Hepatocyte (in vitro differentiated cells): ENCODE measurements at places on chromosomes 7 and 10. TPM values are rescaled to one million over a fixed set of nuclear protein-coding genes. Genes with fewer than 3 reads are reported as not detected.
A peak's percentile ranks its signal among the peaks of the same experiment; 100 is the strongest.

DNA sequence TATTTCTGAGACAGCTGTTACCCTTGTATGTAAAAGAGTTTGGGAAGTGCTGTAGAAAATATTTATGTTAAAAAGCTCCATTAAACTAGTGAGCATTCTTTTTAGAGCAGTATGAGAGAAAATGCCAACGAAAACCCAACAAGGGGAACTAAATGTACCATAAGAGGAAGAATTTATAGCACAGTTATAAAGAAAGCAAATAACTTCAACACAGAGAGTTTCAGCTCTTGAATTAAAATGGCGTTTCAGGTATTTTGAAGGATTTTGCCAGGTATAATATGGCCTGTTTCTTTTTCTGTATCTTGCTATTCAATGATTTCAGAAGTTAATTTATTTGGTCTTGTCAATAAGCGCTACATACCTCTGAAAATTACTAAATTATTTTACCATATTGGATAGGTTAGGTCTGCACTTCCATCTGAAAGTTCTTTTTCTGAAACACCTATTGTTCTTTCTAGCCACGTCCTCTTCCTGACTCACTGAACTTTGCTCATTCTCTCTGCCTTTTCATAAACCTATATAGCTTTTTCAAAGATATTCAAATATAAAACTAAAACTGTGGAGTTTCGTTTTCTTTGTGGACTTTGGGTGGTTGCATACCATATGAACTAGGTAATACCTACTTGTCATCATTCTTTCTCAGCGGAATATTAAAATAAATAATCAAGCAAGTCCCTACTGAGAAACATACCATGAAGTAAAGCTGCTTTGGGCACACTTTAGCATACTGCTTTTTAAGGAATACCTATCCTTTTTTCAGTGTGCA is 136.1 kb downstream of the SEMA3A start:
- no peaks in the 10 kb centered on the region for H3K27me3 ChIP-seq
- DNase-seq: no peak
- peak overlapping the region; percentile 78 for H3K27ac ChIP-seq
- no peak overlapping the region for H3K4me3 ChIP-seq
- peaks cover 4% of the 10 kb centered on the region for H3K36me3 ChIP-seq

GRCh38 chr7:50156706-50157105 is 63.7 kb upstream of the ZPBP start:
- H3K36me3 ChIP-seq: no peaks in the 10 kb centered on the region
- no peaks in the 10 kb centered on the region for H3K27me3 ChIP-seq
- DNase-seq: no peak
- no peak overlapping the region for H3K27ac ChIP-seq
- no peaks in the 10 kb centered on the region for H3K4me1 ChIP-seq

- H3K4me3 ChIP-seq: no peak overlapping the region
- H3K27ac ChIP-seq: no peak overlapping the region
- no peaks in the 10 kb centered on the region for H3K36me3 ChIP-seq
These were observed 11.1 kb downstream of the CAMK1D start for GRCh38 chr10:12360461-12360860.

DNA sequence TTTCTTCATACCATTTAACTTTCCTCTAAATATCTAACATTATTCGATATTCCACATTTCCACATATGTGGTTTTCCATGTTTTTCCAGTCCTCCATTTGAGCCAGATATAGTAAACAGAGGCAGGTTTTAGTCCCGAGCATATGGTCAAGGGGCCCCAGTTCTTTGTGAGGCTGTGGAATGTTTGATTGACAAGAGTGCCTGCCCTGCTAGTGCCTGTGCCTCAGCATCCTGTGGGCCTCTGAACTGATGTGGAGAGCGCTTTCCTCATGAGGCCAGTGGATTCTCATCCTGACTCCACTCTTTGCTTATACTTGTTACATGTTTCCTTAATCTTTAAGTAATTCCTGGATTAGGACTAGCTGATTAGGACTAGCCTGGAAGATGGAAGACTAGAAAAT is 58.8 kb downstream of the POM121L12 start:
- no peak for DNase-seq
- no peaks in the 10 kb centered on the region for H3K4me1 ChIP-seq
- H3K36me3 ChIP-seq: no peaks in the 10 kb centered on the region
- no peaks in the 10 kb centered on the region for H3K27me3 ChIP-seq
- no peak overlapping the region for H3K4me3 ChIP-seq

GRCh38 chr10:60767424-60767823 is 10.9 kb upstream of the CDK1 start:
- H3K36me3 ChIP-seq: no peaks in the 10 kb centered on the region
- no peaks in the 10 kb centered on the region for H3K27me3 ChIP-seq
- H3K27ac ChIP-seq: no peak overlapping the region
- DNase-seq: no peak
- H3K4me3 ChIP-seq: no peak overlapping the region

DNA sequence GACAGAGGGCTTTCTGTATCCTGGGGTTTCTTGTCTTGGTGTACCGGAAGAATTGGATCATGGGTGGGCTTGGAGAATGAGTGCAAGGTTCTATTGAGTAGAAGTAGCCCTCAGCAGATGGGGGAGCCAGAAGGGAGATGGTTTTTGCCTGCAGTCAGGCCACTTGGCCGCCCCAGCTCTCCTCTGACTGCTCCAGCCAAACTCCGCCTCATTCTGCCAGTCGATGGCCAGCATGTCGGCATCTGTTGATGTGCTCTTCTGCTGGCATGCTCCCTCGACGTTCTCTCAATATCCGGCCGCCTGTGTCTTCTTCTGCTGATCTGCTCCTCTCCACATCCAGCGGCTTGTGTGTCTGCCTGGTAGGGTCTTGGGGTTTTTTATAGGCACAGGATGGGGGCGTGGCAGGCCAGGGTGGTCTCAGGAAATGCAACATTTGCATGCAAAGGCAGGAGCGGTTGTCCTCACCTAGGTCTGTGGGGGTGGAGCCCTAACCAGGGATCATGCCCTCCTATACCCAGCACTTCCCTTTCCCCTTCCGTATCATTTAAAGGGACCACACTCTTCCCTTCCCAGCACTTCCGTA is 40.2 kb upstream of the TNS3 start:
- peak overlapping the region; percentile 88 for H3K27ac ChIP-seq
- H3K4me3 ChIP-seq: no peak overlapping the region
- H3K27me3 ChIP-seq: no peaks in the 10 kb centered on the region
- peaks cover 28% of the 10 kb centered on the region for H3K4me1 ChIP-seq
- H3K36me3 ChIP-seq: no peaks in the 10 kb centered on the region

- peak overlapping the region; percentile 98 for H3K27ac ChIP-seq
- no peaks in the 10 kb centered on the region for H3K4me1 ChIP-seq
- DNase-seq: peak; percentile 87
- no peaks in the 10 kb centered on the region for H3K27me3 ChIP-seq
- H3K4me3 ChIP-seq: peak overlapping the region; percentile 81
These were observed 1.8 kb downstream of the KLLN start for GRCh38 chr10:87861566-87861952.

- H3K27me3 ChIP-seq: no peaks in the 10 kb centered on the region
- H3K27ac ChIP-seq: peak overlapping the region; percentile 80
- no peak overlapping the region for H3K4me3 ChIP-seq
These were observed 22.4 kb upstream of the LRRC17 start for GRCh38 chr7:102890292-102890970.

- no peak for DNase-seq
- no peak overlapping the region for H3K27ac ChIP-seq
- H3K4me3 ChIP-seq: no peak overlapping the region
- no peaks in the 10 kb centered on the region for H3K27me3 ChIP-seq
- peaks cover 12% of the 10 kb centered on the region for H3K4me1 ChIP-seq
These were observed 331.4 kb upstream of the SHH start for GRCh38 chr7:156143683-156144082.

DNA sequence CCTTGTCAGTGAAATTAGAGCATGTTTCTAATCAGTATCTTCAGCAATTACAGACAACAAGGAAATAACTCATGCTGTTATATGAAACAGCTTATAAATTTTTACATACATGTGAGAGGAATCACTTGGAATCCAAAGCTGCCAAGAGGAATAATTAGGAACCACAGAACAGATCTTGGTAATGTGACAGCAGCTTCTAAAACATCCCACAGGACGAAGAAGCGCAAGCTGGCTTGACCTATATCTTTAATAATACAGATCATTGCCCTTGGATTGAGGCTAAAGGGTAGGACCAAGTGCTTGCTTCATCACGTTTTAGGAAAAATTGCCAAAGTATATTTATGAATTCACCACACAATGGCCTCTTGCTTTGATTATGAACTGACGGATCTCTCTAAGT is 869.8 kb downstream of the LRMDA start:
- H3K4me3 ChIP-seq: no peak overlapping the region
- no peak for DNase-seq
- no peak overlapping the region for H3K27ac ChIP-seq
- H3K27me3 ChIP-seq: no peaks in the 10 kb centered on the region
- no peaks in the 10 kb centered on the region for H3K36me3 ChIP-seq

DNA sequence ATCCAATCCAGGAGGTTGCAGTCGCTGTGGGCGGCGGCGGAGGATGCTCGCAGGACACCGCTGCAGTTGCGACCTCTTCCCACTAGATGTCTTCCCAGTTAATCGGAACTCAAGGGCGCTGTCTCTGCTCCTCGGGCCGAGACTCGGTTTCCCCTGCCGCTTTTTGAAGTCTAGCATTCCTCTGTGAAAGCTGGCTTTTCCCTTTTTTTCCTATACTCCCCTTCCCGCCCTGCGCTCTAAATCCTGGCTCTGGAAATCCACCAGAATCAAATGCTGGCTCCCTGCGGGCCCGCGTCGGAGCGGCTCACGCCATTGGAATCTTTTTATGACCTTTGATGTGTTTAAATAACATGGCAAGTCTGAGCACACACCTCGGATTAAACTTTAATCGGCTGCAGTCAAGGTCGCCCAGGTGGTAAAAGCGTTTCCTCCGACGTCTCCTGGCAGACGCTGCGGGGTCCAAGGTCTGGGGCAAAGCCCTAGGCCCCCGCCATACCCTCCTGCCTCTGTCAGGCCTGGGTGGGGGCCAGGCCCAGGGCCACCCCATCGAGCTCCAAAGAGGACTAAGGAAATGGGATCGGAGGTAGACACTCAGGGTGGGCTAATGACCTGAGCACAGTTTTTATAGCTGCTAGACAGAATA is 10.7 kb upstream of the HOXA13 start:
- H3K27ac ChIP-seq: peak overlapping the region; percentile 55
- DNase-seq: peak; percentile 82
- H3K4me3 ChIP-seq: no peak overlapping the region
- H3K4me1 ChIP-seq: peaks cover 34% of the 10 kb centered on the region

DNA sequence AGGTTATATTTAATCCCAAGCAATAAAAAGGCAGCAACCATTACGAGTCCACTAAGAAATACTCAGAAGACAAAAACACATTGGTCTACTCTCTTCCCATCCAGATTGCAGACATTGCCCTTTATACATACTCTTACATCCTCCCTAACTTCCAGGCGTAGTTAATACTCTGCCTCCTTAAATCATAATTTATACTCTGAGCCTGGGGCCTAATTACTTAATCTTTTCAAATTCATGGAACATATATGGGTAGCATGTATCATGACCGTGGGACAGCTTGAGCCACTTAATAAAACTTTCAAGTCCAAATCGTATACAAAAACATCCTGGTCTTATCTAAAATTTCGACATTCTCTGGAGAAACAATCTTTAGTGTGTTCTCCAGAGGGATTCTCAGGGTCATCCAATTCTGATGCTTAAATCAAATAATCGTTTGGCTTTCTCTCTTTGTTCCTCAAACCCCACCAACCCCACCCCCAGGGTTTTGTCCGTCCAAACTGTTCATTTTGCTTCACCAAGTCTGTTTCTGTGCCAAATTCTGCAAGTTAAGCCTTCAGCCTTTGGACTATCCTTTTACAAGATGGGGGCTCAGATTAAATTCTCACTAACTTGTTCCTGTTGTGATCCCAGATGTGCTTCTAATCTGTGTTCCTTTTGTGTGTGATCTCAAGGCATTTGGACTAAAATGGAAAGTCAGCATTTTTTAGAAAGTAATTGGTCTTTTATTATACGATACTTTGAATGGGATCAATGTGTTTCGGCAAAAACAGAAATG is 86.4 kb downstream of the ADAM12 start:
- no peaks in the 10 kb centered on the region for H3K4me1 ChIP-seq
- H3K27ac ChIP-seq: peak overlapping the region; percentile 17
- H3K36me3 ChIP-seq: no peaks in the 10 kb centered on the region
- no peak overlapping the region for H3K4me3 ChIP-seq
- no peak for DNase-seq

DNA sequence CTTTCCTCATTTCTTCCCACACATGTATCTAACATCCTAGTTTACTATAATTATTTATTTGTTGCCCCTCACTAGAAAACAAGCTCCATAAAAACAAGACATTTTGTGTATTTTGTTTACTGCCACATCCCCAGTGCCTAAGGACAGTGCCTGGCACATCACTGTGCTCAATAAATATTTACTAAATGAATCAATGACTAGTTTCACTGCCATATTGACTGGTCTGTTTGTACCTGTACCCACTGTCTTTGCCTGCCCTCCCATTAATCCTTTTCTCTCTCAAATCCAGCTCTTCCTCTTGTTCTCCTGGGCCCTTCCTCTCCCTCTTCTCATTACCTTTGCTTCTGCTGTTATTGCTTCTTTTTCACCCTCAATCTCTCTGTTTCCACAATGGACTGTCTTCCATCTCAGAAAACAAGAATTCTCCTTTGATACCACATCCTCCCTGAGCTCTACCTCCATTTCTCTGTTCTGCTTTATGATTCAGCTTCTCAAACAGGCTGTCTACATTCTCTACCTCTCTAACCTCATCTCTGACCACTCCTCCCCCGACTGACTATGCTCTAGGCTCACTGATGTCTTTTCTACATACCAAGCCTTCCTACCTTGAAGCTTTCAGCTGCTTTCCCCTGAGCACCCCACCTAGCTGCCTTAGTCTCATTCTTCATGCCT is 8.3 kb upstream of the FAM133B start:
- H3K4me1 ChIP-seq: no peaks in the 10 kb centered on the region
- no peaks in the 10 kb centered on the region for H3K27me3 ChIP-seq
- H3K27ac ChIP-seq: no peak overlapping the region
- no peak overlapping the region for H3K4me3 ChIP-seq
- H3K36me3 ChIP-seq: no peaks in the 10 kb centered on the region
- DNase-seq: no peak

GRCh38 chr10:92567952-92568600 is 5.8 kb downstream of the IDE start:
- DNase-seq: peak; percentile 9
- H3K27ac ChIP-seq: no peak overlapping the region
- no peaks in the 10 kb centered on the region for H3K27me3 ChIP-seq
- H3K4me1 ChIP-seq: peaks cover 8% of the 10 kb centered on the region
- H3K4me3 ChIP-seq: no peak overlapping the region

- peak overlapping the region; percentile 21 for H3K27ac ChIP-seq
- H3K27me3 ChIP-seq: no peaks in the 10 kb centered on the region
- DNase-seq: no peak
- peaks cover 22% of the 10 kb centered on the region for H3K4me1 ChIP-seq
These were observed 6.6 kb upstream of the SERPINE1 start for GRCh38 chr7:101120315-101120714.

DNA sequence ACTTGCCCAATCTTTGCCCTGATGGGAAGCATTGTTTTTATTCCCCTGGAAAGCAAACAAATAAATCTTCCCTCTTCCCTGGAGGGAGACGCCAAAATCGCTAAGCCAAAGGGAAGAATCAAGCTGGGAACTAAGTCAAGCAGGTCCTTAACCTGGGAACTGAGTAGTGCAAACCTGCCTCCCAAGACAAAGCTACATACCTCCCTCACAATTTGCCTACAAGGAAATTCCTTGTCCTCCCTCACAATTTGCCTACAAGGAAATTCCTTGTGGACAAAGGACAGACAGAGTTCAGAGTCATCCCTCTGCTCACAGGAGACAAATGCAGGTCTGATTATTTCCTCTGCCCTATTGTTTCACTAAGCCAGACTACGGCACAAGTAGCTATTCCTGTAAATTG is 50.5 kb downstream of the SPOCK2 start:
- peak overlapping the region; percentile 70 for H3K27ac ChIP-seq
- no peaks in the 10 kb centered on the region for H3K27me3 ChIP-seq
- DNase-seq: no peak

OR13A1 gene
- 0.37 TPM in 1 of 2 replicates, not detected in the other for total RNA-seq

DNAJB6 gene
- 92.2 and 118 TPM in 2 replicates for total RNA-seq

WDR86 gene
- total RNA-seq: 10.6 and 15.5 TPM in 2 replicates

LLCFC1 gene
- not detected in 2 replicates for total RNA-seq

TMEM196 gene
- total RNA-seq: 0.17 and 0.24 TPM in 2 replicates
